ENCODE measurements at places on chromosomes 3 and 15. TPM values are rescaled to one million over a fixed set of nuclear protein-coding genes. Genes with fewer than 3 reads are reported as not detected.

- peak; percentile 52 for DNase-seq
Observed at GRCh38 chr3:155948476-155948875, 78.0 kb downstream of the GMPS start.

- DNase-seq = peak; percentile 52
Observed at GRCh38 chr3:64225695-64226499, 631 bp upstream of the PRICKLE2 start.

DNA sequence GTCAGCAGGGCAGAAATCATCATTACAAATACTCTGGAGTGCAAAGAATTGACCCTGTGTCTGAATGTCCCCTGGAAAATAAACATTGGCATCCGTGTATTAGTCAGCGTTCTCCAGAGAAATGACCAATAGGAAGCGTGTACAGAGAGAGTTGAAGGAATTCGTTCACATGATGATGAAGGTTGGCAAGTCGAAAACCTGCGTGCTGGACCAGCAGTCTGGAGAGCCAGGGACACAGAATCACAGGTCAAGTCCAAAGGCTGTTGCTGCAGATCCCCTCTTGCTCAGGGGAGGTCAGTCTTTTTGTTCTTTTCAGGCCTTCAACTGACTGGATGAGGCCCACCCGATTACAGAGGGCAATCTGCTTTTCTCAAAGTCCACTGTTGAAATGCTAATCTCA, 16.6 kb downstream of the GP9 start:
- DNase-seq = no peak

GRCh38 chr15:82549199-82549665, 9.0 kb upstream of the RPS17 start:
- DNase-seq = no peak

DNA sequence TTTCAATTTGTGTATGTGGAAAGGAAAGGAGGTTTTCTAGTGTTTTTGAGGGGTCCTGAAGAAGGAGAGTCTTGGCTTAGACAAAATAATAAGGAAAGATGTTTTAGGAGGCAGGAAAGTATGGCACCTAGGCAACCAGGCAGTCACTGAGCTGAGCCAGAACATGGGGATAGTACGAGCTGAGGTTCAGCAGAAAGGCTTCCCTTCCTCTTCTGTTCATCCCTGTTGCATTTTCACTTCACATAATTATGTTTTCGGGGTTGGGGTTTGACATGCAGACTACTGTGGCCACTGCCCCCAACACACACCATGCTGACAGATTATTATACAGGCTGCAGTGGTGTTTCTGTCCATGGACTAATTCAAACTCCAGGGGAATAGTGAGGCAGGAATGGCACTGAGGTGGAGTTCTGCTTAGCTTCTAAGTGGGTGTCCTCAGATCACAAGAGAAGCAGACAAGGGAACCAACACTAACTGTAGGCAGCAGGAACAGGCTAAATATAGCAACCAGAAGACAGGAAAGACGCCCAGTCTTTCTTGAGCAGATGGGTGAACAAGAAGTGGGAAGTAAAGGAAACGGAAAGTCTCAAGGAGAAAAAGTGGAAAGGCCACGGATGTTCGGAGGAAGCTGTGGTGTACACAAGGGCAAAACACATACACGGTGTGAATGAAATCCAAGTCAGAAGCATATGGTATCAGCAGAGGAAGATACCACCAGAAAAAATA, 305.8 kb downstream of the PLCL2 start:
- DNase-seq = no peak

DNA sequence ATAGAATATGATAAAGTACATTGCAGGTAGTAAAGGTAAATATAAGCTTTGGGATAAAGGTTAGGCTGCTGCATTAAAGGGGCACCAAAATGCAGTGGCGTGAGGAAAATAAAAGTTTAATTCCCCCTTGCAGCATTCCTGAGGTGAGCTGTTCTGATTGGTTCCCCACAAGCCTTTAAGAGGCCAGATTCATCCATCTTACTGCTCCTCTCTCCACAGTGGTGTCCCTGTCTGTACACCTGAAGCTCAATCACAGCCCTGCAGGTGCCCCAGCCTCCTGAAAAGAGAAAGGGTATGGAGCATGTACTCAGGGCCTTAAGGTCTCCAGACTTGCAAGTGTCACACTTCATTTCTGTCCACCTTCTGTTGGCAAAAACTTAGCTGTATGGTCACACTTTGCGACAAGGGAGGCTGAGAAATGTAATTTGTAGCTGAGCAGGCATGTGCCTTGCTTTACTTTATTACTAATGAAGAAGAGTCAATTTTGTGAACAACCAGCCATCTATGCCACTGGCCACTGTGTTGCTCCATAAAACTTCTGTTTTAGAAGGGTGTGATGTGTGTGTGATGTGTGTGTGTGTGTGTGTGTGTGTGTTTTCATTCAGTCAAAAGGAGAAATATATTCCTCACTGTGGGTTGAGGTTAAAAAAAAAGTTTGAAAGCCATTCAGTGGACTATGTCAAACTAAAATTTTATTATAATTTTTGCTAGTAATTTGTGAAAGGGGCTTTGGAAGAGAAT, 12.8 kb downstream of the LACTB start:
- DNase-seq = no peak

- DNase-seq = no peak
Observed at GRCh38 chr3:178019645-178020044, 516.6 kb upstream of the KCNMB2 start.

DNA sequence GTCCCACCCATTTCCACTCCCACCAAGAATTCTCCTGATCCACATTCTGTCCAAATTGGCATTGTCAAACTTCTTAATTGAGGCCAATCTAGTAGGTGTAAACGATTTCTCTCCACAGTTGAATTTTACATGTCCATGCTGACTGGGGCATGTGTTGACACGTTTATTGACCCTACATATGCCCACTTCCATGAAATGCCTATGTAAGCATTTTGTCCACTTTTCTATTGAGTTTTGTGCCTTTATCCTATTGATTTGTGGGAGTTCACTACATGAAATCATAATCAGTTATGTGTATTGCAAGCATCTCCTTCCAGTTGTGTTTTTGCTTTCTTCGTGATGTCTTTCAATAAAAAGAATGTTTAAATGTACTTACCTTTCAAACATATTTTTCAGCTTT, 141.7 kb upstream of the NSMCE3 start:
- no peak for DNase-seq

DNA sequence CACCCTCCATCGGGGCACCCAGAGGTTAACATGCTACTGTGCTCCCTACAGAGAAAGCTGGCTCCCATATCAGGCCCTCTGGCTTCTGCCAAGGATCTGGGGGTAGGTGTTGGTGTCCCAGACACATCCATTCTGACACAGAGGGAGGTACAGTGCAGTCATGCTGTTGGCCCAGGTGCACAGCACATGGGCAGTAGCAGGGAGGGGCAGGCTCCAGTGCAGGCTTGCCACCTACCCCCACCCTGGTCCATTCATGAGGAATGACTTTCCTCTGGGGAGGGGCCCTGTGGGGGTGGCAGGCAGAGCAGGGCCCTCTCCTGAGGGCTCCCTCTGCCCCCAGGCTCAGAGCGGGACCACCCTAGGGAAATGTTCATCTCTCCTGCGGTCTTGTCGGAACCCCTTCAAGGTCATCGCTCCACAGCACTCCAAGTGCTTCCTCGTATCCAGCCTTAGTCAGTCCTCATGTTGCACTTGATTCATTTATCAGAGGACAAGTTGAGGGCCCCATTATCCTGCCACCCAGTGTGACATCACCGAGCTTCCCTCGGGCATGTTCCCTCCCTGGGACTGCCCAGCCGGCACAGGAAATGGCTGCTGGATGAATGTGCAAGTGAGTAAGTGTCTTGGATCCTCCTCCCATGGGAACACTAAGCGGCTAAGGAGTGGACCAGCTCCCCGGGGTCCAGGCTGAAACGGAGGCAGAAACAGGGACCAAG, 10.0 kb downstream of the DUSP7 start:
- peak; percentile 99 for DNase-seq

- DNase-seq = peak; percentile 6
Observed at GRCh38 chr15:94259121-94259751, 27.9 kb downstream of the MCTP2 start.

- DNase-seq = no peak
Observed at GRCh38 chr3:104244680-104245220, 1122.0 kb upstream of the ALCAM start.

DNA sequence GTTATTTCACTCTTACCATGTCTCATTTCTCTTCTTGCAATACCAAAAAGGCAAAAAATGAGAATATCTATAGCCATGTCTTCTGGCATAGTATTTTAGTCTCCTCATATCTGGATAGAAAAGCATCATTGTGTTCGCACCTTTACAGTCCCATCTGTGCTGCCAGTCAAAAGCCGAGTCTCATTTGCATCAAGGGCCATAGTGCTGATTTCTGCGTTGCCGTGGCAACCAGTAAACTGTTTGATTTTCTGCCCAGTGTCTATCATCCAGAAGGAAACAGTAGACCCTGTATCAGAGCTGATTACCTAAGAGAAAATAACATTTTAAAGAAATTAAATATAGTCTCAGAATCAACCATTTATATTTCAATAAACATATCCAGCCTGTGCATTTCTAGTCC, 86.1 kb upstream of the SERPINI2 start:
- no peak for DNase-seq

DNA sequence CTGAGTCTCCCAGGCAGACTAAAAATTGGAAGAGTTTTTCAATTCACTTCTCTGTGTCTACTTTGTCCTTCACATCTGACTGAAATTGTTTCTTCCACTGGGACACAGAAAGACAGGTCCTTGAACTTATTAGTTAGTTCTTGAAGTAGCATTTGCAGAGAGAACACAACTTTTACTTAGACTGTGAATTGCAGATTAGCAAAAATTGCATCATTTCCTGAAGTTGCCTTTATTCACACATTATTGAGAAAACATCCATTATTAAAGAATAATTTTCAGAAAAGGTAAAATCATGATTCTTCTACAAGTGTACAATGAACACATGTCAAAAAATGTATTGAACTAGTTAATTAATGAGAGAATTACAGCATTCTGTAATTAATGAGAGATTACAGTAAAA, 1.4 kb upstream of the COMMD2 start:
- no peak for DNase-seq

- no peak for DNase-seq
Observed at GRCh38 chr15:29689287-29689986, 132.8 kb downstream of the TJP1 start.

GRCh38 chr3:36244728-36245127, 135.6 kb upstream of the STAC start:
- DNase-seq = peak; percentile 57

- no peak for DNase-seq
Observed at GRCh38 chr15:91789136-91789535, 64.4 kb upstream of the SLCO3A1 start.

GRCh38 chr3:122969585-122970469, 57.7 kb downstream of the SEMA5B start:
- DNase-seq = peak; percentile 87

The GRIP2 gene
- total RNA-seq = not detected

The ADIPOQ gene
- not detected for total RNA-seq

The MCF2L2 gene
- total RNA-seq = not detected

The HRG gene
- total RNA-seq = not detected

The LXN gene
- total RNA-seq = 34.9 TPM

The TSC22D2 gene
- 11.5 TPM for total RNA-seq

The TNFSF10 gene
- not detected for total RNA-seq

The ZNF860 gene
- total RNA-seq = not detected

The ARPIN gene
- 8.7 TPM for total RNA-seq

The IL12A gene
- 2.8 TPM for total RNA-seq

The FBXL2 gene
- 3.2 TPM for total RNA-seq
